H9 (cell line): ENCODE measurements at places on chromosomes 4 and X.

DNA sequence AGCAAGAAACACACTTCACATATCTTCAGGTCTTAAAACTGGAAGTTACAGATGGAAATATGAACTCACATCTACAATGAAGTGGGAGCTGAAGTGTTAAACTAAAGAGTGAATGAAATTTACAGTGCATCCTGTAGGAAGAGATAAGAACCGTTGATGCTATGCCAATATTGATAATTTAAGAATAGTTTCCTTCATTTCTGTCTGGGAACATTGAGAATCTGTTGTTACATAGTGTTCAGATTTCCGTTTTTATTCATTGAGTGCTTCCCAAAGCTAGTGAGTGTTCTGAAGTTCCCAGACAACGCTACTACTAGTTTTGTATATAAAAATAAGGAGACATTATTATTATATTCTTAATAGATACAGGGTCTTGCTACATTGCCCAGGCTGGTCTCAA lies 52.3 kb downstream of the UBE2K start:
- no peak for DNase-seq

- DNase-seq: no peak
These were observed 47.2 kb downstream of the FAM114A1 start for GRCh38 chr4:38914854-38915253.

- DNase-seq: no peak
These were observed 4.6 kb downstream of the TMEM255A start for GRCh38 chrX:120306630-120307029.

DNA sequence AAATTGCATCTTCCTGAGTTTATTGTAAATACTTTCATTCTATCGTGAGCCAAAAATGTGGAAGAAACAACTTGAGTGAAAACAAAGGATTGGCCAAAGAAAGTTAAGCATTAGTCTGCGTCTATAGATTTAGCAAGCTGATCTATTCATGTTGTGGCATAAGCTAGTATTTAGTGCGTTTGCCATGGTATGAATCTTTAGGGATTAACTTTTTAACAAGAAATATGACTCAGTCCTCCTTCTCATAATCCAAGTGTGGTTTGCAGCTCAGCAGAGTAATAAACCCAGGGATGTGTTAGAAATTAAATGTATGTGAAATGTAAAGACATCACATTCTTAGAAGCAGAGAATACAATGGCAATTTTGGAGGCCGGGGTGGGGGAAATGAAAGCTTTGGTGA lies 1110.9 kb downstream of the NLGN4X start:
- DNase-seq: no peak

DNA sequence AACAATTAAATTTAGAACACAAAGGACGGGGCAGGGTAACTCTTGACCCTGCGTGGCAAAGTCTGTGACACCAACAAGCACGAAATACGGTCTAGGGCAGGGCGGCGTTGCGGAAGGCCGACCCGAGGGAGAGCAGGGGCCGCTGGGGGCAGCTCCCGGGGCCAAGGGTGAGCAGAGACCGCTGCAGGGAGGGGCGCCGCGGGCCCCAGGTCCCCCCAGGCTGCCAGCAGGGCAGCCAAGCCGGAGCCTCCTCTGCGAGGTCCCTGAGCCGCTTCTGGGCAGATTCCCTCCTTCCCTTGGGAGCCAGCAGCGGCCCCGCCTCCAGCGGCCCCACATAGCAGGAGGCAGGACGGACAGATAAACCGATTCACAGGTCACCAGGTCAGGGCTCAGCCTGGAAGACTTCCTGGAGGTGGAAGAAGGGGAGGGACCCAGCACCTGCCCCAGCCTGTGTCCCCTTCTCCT lies 90.2 kb downstream of the FAM53A start:
- no peak for DNase-seq

- no peak for DNase-seq
These were observed 38.7 kb upstream of the DCLK2 start for GRCh38 chr4:150039274-150040127.
